Activated T-cell treated with anti-CD3 and anti-CD28 coated beads for 48 hours (primary cell): ENCODE measurements at places on chromosomes 11 and 22.

DNA sequence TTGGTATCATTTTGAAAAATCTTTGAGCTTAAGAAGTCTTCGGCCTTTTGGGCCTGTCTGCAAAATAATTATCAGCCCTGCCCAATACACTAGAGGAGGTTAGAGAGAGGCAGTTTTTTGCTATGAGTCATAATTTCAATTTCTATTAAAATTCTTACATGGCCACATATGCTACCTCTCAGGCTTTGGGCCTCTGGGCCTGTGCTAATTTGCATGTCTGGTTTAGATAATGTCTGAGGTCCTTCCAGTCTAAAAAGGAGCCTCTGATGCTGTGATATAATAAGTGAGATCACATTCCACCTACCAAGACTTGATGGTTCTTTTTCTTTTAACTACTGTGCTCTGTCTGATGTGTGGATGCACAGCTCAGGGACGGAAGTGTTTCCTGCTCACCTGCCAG is 70.8 kb downstream of the KCNJ1 start:
- DNase-seq, result no peak

DNA sequence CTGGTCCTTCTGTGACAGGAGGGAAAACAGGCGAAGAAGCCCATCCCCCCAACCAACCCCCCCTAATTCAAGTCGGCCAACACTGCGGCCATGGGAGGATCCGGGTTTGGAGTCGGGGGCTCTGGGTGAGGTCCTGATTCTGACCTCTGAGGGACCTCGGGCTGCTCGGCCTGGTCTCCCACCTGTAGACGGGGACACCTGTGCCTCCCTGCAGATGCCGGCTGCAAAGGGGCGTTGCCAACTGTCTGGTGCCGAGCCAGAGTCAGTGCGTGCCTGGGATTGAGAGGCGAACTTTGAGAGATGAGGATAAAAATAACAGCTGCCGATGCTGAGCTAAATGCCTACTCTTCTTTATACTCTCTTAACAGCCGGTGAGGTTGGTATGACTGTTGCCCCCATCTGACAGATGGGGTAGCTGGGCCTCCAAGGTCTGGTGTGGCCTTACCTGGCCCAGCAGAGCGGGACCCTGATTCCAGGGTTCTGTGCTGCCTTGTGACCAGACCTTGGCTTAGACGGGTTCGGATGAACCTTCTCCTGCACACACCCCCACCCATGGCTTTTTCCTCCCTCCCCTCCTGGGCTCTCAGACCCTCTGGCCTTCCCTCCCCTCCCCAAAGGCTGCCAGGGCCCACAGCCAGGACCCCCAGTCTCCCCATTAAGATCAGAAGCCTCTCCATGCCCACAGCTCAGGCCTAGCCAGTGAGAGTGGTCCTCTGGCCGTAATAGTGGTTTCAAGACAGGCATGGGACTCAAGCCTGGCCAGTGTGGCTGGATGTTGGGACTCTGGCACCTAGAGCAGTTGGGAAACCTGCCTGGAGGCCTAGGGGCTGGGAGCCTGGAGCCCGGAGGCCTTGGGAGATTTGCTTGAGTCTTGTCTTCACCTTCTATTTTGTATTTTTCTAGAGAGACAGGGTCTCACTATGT is 41.7 kb downstream of the KCNJ4 start:
- no peak for DNase-seq

- no peak for DNase-seq
Measured at GRCh38 chr22:20127869-20128618, 3.6 kb upstream of the ZDHHC8 start.

DNA sequence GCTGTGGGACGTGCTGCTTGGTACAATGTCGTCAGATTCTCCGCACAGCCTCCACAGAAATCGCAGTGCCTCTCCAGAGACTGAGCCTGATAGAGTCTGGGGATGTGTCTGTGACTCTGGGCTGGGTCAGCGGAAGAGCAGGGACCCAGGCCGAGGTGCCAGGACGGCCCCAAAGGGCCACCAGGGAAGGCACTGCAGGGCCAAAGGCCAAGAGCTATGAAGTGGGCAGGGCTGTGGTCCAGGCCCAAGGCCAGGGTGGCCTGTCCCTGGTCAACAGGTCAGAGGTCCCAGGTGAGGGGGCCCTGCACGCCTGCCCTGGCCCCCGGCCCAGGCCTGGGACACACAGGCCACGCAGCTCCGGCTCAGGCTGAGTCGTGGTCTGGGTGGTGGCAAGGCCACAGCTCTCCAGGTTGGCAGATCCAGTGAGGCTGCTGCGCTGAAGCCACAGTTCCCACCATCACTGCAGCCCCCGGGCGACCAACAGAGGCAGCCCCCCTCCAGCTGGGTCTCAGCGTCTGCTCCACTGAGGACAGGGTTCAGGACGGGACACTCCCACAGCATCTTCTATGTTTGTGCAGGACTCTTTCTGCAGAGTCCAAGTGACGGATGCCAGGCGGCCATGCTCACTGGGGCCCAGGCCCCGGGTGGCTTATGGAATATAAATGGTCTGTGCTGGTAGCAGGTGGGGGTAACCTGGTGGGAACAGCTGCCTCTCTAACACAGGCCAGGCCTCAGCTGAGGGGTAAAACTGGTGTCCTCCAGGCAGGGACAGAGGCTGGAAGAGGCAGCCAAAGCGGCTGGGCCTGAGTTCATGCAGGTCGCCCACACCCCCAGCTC is 4.8 kb upstream of the PIM3 start:
- DNase-seq, result no peak
